ENCODE measurements at places on chromosomes 5 and 9. TPM values are rescaled to one million over a fixed set of nuclear protein-coding genes. Genes with fewer than 3 reads are reported as not detected.

DNA sequence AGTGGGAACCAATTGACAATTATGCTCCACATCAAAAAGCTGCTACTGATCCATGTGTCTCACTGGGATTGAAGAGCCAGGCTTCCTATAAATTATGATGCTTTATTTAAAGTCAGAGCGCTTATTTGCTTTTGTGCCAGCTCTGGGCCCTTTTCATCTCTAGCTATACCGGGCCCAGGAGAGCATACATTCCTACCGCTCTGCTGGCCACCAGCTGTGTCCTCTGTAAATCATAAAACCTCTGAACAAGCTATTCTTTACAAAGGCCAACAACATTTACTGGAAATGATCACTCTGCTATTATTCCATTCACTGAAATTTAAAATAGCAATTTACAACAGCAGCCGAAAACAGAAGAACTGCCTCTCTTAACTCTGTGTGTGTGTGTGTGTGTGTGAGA lies 86.6 kb downstream of the ZNF608 start:
- DNase-seq, result no peak

IFNA14 gene
- total RNA-seq, result 3.1 TPM

DNA sequence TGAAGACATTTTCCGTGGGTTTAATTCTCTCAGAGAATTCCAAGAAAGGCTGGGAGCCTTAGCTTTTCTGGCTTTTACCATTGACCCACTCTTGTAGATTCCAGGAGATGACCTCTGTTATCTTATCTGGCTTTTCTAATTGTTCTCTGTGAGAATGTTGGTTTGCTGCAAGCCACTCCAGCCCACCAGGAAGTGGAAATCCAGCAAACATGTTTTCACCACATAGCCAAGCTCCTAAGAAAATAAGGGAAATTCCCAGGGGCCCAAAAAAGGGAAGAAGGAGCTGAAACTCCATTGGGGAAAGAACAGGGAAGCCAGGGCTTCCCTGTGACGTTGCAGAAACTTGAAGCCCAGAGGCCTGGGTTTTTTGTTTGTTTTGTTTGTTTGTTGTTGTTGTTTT lies 19.7 kb downstream of the GPR107 start:
- DNase-seq, result peak; percentile 66

- no peak for DNase-seq
These were observed at the start of gene MCIDAS for GRCh38 chr5:55226934-55227663. TSS of gene MCIDAS (minus strand) at chr5:55227315. CDS start at chr5:55227138, 177 bp downstream.

S100Z gene
- total RNA-seq, result 4.3 TPM

GRCh38 chr5:34589832-34590231 lies 66.3 kb upstream of the RAI14 start:
- DNase-seq, result no peak

- DNase-seq, result no peak
These were observed 37.2 kb upstream of the SH3PXD2B start for GRCh38 chr5:172491481-172491880.

HMCN2 gene
- 7.5 TPM for total RNA-seq

DNA sequence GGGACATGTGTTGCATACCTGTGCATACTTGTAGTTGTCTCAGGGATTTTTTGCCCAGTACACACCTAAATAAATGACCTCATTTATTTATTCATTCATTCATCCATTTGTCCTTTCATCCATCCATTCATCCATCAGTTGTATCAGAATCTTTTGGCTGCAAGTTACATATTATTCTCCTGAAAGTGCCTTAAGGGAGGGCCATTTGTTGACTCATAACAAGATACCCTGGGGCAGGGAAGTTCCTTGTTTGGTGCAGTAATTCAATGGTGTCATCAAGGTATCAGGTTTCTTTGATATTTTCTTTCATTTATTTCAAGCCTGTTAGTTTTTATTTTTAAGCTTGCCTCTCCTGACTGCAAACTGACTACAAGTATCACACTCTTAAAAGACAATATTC lies 597.9 kb upstream of the TLE4 start:
- no peak for DNase-seq

FAM81B gene
- total RNA-seq, result 1.7 TPM

DND1 gene
- 0.96 TPM for total RNA-seq

DNA sequence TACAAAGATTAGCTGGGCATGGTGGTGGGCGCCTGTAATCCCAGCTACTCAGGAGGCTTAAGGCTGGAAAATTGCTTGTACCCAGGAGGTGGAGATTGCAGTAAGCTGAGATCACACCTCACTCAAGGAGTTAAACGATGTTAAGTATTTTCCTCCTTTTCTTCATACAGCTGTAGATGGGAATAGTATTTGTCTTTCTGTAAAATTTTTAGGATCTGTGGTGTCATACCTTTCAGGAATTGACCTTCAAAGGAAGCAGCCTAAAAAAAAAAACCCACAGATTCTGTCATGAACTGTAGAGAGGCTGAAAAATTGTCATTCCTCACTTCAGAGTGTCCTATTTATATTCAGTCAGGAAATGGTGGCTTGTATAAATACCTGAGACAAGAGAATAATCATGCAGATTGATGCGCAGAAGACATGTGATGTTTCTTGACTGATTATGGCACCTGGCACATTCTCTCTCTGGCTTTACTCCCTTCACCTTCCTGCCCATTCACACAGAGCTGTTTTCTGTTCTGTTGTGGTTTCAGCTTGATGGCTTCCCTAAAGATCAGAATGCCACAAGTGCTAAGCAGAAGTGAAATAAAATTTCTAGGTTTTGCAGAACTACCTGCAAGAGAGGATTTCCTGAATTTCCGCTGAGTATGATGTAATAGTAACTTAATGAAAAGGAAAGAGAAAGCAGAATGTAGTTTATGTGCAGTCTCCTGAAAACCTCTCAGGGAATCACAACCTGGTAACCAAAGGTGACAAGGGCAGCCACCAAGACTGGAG lies 3.8 kb downstream of the IFNA1 start:
- DNase-seq, result peak; percentile 2

- peak; percentile 51 for DNase-seq
These were observed 24.8 kb upstream of the IL6ST start for GRCh38 chr5:56019306-56020272.

ARL14EPL gene
- 1.9 TPM for total RNA-seq

DNA sequence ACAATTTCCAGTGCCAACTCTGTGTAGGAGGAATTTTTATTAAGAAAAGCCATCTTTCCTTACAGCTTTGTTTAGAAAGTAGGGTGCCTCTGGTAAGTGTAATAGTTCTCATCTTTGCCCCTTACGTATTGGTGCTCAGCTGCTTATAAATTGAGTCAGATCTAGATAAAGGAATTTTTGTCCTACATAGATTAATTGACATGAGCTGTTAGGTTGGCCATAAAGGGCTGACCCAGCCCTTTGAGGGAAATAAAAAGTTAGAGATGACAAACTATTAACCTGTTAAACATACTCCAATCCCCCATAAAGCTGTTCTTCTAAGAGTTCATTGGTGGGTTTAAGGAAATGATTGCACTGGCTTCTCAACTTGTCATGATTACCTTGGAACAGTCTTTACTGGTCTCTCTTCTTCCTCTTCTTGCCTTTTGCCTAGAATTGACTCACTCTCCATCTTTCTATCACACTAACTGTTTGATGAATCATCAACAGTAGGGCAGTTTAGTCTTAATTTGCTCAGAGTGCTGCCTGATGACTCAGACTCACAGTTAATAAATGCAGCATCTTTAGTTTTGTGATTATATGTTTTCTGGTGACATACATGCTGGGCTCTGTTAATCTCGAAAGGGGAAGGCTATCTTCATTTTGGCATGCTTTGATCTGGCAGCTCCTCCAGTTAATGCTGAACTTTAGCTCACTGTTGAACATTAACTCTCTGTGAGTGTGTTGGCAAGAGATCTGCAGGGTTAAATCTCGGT lies 51.7 kb downstream of the ARHGAP26 start:
- DNase-seq, result peak; percentile 52

- DNase-seq, result peak; percentile 98
These were observed 51.2 kb downstream of the SLC1A3 start for GRCh38 chr5:36657563-36657995.

DNA sequence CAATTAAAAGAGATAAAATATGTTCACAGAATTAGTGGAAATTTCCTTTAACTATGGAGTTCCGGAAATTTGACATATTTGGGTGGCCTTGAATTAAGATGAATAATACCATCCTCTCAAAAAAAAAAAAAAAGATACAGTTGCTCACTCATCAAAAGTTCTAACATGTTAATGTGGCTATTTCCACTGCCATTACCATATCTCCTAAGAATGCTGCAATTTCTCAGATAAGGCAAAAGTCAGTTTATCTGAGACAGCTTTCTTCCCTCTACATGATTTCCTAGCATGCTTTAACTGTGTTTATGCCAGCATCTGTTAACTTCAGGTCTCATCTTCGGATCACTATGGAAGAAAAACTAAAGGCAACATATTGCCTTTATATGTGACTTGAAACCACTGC lies 2.6 kb downstream of the FASTKD3 start:
- DNase-seq, result no peak

DNA sequence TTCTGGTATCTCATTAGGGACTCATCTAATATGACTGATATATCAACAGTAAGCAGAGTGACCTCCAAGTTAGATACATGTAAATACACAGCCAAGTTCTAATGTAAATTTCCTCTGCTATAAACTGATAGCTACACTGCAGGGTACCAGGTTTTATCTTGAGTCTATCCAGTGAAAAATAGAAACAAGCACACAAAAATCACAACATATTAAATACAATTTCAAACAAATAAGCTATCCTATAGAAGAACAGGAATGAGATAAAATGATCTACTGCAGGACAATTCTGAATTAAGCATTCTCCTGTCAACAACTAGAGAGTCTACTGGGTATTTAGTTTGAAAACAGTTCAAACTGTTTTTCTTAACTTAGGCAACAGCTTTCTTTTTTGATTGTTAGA lies 42.7 kb downstream of the NR3C1 start:
- no peak for DNase-seq

PRLR gene
- 109 TPM for total RNA-seq

DNA sequence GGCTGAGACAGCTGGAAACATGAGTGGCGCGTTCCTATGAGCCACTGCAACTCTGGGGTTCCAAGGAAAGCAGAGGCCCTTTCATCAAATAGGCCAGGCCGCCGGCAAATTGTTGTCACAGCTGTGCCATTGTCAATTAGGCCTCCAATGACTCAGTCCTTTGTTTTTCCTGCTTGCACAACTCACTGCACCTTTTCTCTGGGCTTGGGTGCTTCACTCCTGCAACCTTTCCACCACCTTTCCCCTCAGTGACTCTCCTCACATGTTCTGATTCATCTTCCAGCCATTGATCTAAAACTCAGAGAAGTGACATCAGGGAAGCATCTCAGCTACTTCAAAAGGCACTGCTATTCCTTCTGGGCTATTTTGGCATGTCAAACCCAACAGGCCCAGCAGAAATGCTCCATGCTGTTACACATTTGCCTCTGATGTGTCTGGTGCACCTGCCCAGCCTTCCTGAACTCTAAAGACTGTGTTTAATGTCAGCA lies 653.7 kb downstream of the NR2F1-AS1 start:
- no peak for DNase-seq
